ENCODE measurements at places on chromosomes 6 and 20.

DNA sequence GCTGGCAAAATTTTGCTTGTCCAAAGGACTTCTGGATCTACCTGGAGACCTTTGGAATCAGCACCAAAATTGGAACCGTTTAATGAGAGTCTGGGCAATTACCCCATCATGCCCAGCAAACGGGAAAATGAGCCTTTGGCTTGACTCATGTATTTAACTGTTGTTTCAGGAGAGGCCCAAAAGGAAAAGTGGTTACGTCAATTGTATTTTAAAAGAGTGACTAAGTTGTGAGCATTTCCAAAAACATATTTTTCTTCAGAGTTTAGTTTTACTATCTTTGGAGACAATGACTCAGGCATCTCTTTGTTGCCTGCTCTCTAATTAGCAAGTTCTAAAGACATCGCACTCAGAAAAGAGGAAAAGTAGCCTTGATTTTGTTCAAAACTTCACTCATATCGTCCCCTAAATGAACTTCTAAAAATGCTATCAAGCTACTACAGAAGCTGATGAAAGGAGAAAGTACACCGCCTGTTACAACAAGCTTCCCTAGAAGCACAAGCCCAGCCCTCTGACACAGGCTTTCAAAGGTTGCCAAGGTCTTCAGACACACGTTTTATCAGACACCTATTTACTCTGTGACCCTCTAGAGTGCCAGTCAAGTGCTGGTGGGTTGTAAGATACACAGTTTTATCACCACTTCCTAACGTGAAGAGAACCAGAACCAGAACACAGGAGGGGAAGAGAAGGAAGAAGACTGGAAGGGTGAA, 146.2 kb downstream of the TBX18 start:
- no peak for DNase-seq

- no peak for DNase-seq
Measured at GRCh38 chr6:1912731-1913130, 303.0 kb downstream of the FOXC1 start.

DNA sequence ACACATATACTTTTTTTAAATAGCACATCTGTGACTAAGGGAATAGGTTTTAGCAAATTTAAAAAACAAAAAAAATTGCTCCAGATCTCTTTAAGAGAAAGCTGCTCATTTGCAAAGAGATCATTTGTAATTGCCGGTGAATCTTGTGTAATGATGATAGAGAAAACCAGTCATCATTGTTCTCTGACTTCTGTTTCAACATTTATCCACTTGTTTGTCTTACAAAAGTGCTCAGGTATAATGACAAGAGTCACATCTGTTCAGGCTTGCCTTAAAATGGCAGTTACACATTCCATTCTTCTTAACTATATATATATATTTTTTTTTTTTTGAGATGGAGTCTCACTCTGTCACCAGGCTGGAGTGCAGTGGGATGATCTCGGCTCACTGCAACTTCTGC, 165.2 kb downstream of the AIG1 start:
- DNase-seq, result no peak

- DNase-seq, result no peak
Measured at GRCh38 chr6:3809982-3810381, 39.2 kb upstream of the FAM50B start.

Data from activated CD8-positive, alpha-beta memory T cell treated with anti-CD3 and anti-CD28 coated beads for 1 hour (primary cell).